ENCODE measurements at places on chromosomes 2 and 18.

GRCh38 chr2:102117472-102117858, 25.1 kb upstream of the IL1R1 start:
- DNase-seq = no peak

DNA sequence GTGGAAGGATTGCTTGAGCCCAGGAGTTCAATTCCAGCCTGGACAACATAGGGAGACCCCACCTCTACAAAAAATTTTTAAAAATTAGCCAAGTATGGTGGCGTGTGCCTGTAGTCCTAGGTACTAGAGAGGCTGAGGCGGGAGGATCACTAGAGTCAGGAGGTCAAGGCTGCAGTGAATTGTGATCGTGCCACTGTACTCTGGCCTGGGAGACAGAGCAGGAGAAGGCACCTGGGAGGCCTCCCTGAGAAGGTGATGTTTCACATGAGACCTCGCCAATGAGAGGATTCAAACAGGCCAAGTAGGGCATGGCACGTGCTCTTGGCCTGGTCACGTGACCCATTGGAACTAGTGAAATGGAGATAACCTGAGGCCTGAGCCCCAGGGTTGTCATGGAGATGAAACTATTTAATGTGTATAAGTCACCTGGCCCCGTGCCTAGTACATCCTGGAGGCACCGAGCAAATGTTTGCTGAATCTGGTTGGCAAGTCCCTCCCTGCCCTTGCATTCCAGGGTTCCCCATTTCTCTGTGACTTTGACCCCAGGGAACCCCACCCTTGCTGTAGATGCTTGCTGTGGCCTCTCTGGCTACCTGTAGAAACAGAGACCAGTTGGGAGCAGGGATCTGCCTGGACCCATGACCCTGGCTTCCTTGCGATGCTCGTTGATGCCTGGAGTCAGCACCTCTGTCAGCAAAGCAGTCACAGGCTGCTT, 26.1 kb upstream of the ROCK2 start:
- no peak for DNase-seq

DNA sequence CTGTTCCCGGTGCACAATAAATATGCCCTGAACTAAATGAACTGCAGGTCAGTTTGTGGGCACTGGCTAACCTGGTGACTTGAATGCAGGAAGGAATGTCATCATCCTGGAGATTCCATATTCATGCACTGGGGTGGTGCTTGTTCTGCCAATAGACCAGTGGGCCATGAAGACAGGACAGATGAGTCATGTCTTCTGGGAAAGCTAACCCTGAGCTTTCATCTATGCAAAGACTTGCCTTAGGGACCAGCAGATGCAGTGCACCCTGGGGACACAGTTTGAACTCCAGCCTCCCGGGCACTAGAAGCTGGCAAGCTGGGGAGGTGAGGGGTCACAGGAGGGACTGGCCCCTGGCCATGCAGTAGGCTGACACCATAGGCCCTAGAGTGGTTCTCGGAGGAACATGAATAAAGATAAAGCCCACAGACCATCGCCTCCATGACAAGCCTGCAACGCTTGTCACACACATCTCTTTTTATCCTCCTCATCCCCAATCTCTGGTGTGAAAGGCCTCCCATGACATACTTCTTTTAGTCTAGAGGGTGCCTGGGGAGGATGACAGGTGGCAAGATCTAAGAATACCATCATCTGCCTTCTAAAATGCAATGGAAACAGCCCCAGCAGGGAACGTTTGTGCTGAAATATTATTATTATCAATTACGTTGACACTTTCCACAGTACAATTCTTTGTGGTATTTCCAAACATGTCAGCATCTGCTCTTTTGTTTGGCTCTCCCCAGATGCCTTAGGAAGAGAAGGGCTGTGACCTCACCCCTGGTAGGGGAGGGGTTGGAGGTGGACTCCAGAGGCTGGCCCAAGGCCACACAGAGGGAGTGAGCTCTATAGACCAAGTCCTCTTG, 267.4 kb upstream of the RAB6C start:
- DNase-seq = no peak

- no peak for DNase-seq
Observed at GRCh38 chr2:65357095-65357958, 75.1 kb downstream of the SPRED2 start.

DNA sequence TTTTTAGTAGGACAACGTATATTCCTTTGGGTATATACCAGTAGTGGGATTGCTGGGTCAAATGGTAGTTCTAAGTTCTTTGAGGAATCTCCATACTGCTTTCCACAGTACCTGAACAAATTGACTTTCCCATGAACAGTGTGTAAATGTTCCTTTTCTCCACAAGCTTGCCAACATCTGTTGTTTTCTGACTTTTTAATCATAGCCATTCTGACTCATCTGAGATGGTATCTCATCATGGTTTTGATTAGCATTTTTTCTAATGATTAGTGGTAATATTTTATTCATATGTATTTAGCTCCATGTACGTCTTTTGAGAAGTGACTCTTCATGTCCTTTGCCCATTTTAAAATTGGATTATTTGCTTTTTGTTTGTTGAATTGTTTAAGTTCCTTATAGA, 58.4 kb upstream of the CERS6 start:
- DNase-seq = no peak

DNA sequence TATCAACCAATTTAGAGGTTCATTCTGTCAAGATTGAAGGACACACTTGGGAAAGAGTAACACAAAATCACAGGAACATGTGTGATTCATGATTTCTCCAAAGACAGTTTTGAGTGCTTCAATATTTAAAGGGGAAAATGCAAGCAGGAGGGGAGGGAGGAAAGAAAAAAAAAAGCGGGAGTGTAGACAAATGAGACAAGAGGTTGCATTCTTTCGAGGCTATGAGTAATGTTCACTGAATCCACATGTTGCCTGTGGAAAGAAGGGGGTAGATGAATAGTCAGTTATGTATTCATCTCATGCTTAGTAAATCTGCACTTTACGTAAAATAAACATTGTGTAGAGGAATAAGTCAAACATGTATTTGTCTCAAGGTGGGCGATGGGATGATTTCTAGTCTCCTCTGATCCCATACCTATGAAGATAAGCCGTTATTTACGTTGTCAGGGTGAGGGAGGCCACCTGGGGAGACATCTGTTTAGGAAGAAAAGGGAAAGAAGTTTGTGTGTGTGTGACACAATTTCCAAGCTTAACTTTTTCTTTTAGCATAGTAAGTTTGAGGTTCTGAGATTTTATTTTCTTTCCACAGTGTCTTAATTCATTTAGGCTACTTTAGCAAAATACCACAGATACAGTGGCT, 211.0 kb upstream of the ZC3H15 start:
- no peak for DNase-seq

Data from GM06990 (cell line).